ENCODE measurements at places on chromosomes 1 and 21.

- no peak for DNase-seq
These were observed 394.3 kb downstream of the KCNH1 start for GRCh38 chr1:210739627-210740026.

- no peak for DNase-seq
These were observed 56.8 kb downstream of the ZBTB17 start for GRCh38 chr1:15918962-15919715.

- no peak for DNase-seq
These were observed 50.9 kb downstream of the TOR1AIP2 start for GRCh38 chr1:179826626-179827280.

DNA sequence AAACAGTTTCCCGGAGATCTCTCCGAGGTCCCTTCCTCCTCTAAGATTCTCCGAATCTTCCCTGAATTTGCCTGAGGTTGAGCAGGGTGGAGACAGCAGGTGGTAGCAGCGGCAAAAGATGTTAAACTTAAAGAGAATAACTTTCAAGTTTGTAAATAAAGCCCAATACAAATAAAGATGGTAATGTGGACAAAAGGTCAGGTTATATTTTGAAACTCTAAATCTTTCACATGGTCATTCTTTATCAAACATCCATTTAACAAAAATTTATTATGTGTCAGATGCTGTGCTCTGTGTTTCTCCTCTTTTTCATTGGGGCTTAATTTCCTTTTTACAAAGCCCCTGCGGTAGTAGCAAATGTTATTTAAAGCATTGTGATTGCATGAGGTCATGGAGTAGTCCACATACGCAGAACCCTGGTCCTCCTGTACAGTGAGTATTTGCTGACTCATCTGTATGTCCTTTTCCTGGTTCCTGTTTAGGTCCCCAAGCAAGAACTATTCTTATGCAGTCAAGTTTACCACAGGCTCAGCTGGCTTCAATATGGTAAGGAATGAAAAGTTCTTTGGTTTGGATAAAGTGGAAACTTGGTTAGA, 119.2 kb downstream of the ITSN1 start:
- DNase-seq = no peak

- DNase-seq = no peak
These were observed 3.9 kb upstream of the SKI start for GRCh38 chr1:2224170-2224584.

- DNase-seq = no peak
These were observed 29.8 kb upstream of the NCAM2 start for GRCh38 chr21:20968391-20968790.

DNA sequence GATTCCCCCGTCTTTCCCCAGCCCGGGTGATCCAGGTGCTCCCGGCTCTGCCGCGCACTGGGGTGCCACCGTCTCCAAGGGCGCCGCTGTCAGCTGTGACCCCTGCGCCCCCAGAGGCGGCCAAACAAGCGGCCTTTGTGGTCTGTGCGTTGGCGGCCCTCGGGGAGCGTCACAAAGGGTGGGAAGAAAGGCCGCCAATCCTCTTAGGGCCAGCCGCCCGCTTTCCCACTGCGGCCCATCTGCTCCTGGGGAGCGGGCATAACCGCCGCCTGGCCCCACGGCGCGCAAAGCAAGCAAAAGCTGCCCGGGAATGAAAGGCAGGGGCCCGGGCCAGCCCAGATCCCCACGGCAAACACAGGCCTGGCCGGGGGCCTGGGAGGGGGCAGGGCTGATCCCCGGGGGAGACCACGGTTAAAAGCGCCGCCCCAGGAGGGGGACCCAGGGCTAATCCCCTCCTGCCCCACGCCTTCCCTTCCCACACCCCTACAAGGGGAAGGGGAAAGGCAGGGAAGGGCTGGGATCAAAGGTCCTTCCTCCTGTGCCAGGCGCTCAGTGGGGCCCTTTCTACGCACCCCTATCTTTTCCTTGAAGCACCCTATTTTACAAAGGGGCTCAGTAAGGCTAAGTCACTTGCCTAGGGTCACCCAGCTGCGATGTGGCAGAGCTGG, 24.0 kb downstream of the C1QB start:
- no peak for DNase-seq
